Activated naive CD8-positive, alpha-beta T cell treated with anti-CD3 and anti-CD28 coated beads for 36 hours (primary cell): ENCODE measurements at places on chromosomes 11 and 22. TPM values are rescaled to one million over a fixed set of nuclear protein-coding genes. Genes with fewer than 3 reads are reported as not detected.

Gene TRPM5
- total RNA-seq, result not detected

Gene CLMP
- total RNA-seq, result not detected

- DNase-seq, result no peak
Observed at GRCh38 chr22:50308986-50309600, 1.6 kb upstream of the PLXNB2 start.

DNA sequence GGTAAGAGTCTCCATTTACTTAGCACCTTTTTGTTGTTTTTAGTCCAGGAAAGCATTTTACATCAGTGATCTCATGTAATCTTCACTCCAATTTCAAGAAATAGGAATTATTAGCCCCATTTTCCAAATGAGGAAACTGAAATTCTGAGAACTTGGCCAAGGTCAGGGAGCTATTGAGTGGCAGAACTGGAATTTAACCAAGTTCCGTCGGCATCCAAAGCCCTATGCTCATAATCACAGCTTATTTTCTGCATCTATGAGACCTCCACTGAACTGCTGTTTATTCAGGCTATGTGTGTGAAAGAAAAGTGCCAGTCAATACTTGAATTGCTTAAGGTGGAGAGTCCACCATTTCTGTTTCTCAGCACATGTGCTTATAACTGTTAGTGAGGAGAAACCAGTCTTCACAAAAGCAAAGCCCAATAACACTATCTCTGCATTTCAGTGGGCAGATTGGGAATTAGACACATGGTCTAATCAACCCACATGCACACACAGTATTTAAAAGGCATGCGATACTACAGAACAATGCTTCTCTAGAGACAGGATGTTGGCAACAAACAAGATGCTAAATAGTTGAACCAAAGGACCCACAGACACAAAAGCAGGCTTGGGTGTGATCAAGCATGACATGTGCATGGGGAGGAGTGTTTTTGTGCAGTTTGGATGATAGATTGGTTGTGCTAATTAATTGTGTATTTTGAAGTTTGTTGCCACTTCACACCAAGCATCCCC lies 780.6 kb downstream of the OPCML start:
- no peak for DNase-seq

GRCh38 chr22:37599153-37599552 lies 9.5 kb upstream of the GGA1 start:
- no peak for DNase-seq

Gene OR51I1
- total RNA-seq, result not detected

DNA sequence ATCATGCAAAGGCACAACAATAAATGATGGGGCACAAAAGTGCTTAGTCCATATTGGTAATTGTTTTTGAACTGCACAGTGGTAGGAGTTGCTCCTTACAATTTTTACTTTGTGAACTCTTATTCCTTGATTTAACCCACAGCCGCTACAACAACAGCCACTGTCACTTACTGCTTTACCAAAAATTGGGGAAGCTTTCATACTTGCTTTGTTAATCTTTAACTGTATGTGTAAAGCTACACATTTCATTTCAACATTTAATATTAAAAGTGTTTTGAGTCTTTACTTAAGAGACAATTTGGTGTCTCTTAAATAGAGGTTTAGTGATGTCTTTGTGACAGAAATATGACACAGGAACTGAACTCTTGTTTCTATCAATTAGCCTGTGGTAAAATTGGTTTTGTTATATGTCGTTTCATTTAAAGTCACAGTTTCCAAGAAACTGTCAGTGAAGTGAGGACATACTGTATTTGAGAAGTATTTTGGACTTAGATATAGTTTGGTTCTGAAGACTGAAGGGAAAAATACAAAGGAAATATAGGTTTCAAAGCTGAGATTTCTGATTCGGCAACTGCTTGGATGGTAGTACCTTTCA lies 6.5 kb upstream of the IL18BP start:
- no peak for DNase-seq

Gene FADS3
- total RNA-seq, result 5.7 TPM

Gene FOLR1
- not detected for total RNA-seq

- peak; percentile 79 for DNase-seq
Observed at GRCh38 chr11:76803811-76804600, 20.9 kb downstream of the TSKU start.

- no peak for DNase-seq
Observed at GRCh38 chr11:27701355-27702105, 1.3 kb upstream of the BDNF start.

- peak; percentile 21 for DNase-seq
Observed at GRCh38 chr11:61966734-61967115, 709 bp downstream of the FTH1 start.

- no peak for DNase-seq
Observed at GRCh38 chr11:111913997-111914396, 1.5 kb downstream of the HSPB2 start.

Gene OR51A4
- not detected for total RNA-seq

DNA sequence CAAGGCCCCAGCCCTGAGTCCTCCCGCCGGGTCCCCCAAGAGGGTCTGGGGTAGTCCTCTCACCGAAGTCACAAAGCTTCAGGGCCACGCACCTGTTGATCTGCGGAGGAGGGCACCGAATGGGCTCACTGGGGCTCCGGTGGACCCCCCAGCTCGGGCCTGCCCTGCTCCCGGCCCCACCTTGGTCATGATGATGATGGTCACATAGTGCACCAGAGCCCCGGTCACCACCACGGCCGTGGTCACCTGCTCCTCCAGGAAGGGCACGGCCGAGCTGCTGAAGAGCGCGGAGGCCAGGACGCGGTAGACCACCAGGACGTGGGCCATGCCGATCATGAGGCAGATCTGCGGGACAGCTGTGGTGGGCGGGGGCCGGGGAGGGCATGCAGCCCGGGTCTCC lies 13.5 kb upstream of the SIGIRR start:
- no peak for DNase-seq

GRCh38 chr11:44633641-44634040 lies 68.2 kb downstream of the CD82 start:
- DNase-seq, result no peak

Gene OR2AT4
- not detected for total RNA-seq

Gene FGF3
- total RNA-seq, result not detected

DNA sequence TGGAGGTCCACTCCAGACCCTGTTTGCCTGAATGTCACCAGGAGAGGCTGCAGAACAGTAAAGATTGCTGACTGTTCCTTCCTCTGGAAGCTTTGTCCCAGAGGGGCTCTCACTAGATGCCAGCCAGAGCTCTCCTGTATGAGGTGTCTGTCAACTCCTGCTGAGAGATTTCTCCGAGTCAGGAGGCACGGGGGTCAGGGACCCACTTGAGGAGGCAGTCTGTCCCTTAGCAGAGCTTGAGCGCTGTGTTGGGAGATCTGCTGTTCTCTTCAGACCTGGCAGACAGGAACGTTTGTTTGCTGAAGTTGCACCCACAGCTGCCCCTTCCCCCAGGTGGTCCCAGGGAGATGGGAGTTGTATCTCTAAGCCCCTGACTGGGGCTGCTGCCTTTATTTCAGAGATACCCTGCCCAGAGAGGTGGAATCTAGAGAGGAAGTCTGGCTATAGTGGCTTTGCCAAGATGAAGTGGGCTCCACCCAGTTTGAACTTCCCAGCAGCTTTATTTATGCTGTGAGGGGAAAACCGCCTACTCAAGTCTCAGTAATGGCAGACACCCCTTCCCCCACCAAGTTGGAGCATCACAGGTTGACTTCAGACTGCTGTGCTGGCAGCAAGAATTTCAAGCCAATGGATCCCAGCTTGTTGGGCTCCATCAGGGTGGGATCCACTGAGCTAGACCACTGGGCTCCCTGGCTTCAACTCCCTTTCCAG lies 99.4 kb downstream of the PDE3B start:
- no peak for DNase-seq

- no peak for DNase-seq
Observed at GRCh38 chr11:78227921-78228320, 39.2 kb downstream of the USP35 start.

- no peak for DNase-seq
Observed at GRCh38 chr11:14529951-14530350, 9.8 kb upstream of the PSMA1 start.

DNA sequence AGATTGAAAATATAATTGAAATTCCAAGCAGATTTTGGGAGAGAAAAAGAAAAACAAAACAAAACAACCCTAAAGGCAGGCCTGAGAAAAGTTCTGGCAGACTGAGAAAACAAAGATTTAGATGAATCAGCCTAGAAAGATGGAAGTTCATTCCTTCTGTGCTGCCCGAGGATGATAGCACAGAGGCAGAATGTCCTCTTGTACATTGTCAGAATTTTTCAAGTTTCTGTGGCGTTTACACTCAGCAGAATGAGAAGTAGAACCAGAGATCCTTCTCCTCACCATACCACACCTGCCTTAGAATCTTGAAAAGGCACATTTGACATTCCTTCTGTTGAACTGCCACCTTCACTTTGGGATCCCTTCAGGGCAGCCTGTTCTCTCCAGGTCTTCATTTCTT lies 62.5 kb upstream of the IZUMO1R start:
- no peak for DNase-seq

DNA sequence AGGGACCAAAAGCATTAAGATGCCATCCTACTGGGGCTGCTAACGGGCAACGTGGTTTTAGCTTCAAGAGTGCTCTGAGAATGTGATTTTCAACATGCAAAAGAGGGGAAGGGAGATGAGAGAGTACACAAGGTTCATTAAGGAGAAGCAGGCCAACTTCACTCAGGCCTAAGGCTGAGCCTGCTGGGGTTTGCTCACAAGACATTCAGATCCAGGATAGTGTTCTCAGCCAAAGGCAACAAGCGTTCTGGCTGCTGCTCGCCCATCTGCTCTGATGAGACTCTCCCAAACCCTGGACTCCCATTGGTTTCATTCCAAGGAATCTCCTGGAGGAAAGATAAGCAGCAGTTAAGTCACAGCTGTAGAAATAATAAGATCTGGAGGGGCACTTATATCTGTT lies 23.6 kb upstream of the UPB1 start:
- no peak for DNase-seq

Gene FKBP2
- total RNA-seq, result 21.9 TPM

Gene MYO7A
- 0.06 TPM for total RNA-seq

- DNase-seq, result no peak
Observed at GRCh38 chr22:49760280-49760629, 67.4 kb downstream of the BRD1 start.

Gene BIK
- total RNA-seq, result 3.3 TPM

Gene CDC42BPG
- 0.54 TPM for total RNA-seq

GRCh38 chr11:107916671-107917241 lies 11.5 kb upstream of the RAB39A start:
- peak; percentile 31 for DNase-seq

Gene TRIM29
- not detected for total RNA-seq

Gene OVCH2
- total RNA-seq, result not detected

DNA sequence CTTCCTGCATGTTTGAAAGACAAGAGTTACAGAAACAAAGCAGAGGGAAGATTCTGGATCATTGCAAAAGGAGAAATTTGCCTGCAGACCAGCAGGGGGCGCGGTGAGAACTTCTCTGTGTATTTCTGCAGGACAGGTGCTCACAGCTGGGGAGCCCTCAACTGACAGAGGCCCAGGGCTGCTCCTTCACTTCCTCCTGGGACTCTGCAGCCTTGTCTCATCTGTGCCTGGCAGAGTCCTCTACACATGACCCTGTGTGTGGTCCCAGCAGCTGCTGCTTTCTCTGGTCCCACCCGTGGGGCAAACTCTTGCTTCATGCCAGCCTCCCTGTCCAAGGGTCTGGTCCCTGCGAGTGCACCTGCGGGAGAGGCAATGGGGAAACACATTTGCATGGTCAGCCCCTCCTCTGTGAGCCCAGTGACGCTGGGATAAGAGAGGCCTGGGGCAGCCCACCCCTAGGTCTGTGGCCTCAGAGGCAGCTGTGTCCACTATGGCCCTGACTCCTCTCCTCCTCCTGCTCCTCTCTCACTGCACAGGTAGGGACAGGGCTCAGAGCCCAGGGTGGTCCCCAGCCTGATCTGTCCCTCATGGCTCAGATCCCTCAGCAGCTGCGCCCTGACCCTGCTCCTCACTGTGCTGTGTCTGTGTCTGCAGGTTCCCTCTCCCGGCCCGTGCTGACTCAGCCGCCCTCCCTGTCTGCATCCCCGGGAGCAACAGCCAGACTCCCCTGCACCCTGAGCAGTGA lies 43.2 kb upstream of the VPREB1 start:
- DNase-seq, result peak; percentile 48

- DNase-seq, result no peak
Observed at GRCh38 chr11:46669711-46670139, 30.7 kb downstream of the ARHGAP1 start.

Gene MMP27
- total RNA-seq, result not detected

Gene PHF21A
- 29.7 TPM for total RNA-seq

Gene ARRB1
- total RNA-seq, result 26.3 TPM
